Tibial nerve (tissue), 4 donors: ENCODE measurements at places on chromosomes 1 and 21. TPM values are rescaled to one million over a fixed set of nuclear protein-coding genes. Genes with fewer than 3 reads are reported as not detected.

DNA sequence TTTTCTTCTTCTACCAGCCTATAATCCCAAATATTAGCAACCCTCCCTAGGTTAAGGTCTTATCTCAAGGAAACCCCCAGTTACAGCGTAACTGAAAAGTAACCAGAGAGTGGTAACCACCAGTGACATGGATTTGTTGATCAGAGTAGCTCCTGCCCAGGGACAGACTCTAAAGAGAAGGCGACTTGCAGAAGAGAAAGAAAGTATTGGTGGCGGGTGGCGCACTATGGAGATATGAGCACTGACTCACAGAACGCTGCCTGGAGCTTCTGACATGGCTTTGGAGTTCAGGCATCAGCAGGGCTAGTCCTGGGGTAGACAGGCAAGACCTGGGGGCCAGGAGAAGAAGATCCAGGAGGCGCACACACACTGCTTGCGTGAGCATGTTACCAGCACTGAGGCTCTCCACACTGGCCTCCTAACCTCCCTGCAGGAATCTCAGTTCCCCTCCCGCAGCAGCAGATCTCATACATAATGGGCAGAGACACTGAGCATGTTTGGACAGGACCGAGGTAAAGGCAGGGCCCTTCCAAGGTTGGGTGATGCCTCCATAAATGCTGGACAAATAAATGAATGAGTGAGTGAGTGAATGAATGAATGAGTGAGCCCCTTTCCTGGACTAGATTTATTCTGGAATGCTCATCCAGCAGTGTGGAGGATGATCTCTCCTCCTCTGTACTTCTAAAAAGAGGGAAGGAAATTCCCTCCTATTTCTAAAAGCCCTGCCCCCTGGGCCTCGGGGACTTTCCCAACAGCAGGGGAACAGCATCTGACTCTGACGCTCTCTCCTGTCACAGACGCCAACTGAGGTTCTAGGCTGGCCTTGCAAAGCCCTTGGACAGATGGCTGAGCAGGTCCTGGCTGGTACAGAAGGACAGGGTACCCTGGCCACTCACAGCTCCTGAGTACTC is 175.5 kb downstream of the CLIC6 start:
- DNase-seq: peak; percentile 77

GRCh38 chr1:58515794-58516401 is 30.6 kb downstream of the OMA1 start:
- no peak for DNase-seq

GRCh38 chr1:197904126-197904787 is 1.8 kb downstream of the C1orf53 start:
- DNase-seq: no peak

GRCh38 chr1:182113879-182114626 is 52.5 kb upstream of the ZNF648 start:
- DNase-seq: no peak

DNA sequence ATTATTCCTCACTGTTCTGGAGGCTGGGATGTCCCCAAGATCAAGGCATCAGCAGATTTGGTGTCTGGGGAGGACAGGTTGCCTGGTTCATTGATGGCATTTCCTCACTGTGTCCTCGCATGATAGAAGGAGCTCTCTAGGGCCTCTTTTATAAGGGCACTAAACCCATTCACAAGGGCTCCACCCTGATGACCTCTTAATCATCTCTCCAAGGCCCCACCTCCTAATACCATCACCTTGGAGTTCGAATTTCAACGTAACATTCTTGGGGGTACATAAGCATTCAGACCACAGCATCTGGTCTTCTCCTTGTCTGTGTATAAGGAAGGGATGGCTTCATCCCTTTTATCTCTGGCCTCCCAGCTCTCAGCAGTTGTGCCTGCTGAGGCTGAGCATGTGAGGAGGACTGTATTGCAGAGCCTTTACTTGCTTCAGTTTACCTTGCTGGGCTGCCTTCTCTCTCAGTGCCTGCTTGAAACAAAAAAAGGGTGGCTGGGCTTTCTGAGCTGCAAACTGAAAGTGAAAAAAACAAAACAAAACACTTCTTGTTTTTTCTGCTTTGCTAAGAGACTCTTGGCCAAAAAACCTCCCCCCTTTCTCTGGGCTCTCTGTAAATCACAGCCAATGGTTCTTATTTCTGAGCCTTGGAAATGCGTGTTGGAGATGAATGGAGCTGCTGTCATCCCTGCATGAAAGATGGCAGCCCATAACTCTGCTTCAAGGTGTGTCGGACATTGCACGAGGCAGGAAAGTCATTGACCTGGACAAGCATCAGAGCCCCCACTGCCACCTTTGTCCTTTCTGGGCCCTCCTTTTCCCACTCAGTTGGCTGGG is 75.8 kb downstream of the RHOU start:
- no peak for DNase-seq

GRCh38 chr1:118271883-118272282 is 86.9 kb upstream of the SPAG17 start:
- no peak for DNase-seq

GRCh38 chr1:193237381-193237978 is 51.1 kb upstream of the B3GALT2 start:
- DNase-seq: no peak

DNA sequence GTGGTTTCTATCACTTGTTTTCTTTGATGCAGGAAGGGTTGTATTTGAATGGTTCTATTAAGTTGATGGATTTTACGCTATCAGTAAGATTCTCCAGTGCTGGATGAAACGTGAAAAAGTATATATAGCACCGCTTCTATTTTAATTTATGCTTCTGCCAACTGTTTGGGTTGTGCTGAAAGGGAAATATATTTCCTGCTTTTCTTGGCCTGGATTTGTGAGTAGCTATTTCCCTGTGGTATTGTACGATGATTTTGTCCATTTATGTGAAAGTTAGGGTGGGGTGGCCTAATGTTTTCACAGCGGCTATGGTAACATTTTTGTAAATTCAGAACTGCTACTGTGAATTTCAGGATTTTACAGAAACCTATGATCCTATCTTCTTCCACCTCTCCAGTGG is 322 bp downstream of the C1orf162 start:
- no peak for DNase-seq

GRCh38 chr1:15276691-15277446 is 29.8 kb downstream of the FHAD1 start:
- no peak for DNase-seq

DNA sequence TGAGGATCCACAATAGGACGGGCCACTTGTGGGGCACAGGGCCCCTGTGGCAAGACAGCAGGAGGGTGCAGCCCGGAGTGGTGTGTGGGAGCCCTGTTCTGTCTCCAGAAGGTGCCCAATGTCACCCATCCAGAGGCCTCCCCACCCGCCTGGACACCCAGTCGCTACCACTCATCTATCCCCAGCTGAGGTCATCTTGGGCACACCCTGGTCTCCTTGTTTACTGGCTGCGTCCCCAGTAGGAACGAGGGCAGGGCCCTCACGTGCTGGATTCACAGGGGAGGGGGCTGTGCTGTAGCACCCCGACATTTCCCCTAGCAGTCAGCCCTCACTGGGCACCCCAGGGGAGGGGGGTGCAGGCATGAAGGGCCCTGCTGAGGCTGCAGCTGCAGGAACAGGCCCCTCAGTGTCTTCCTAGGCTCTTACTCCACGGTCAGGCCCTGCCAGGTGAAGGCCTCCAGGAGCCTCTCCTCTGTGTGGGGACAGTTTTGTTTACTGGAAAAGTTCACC is 2.3 kb upstream of the TNNT2 start:
- no peak for DNase-seq

DNA sequence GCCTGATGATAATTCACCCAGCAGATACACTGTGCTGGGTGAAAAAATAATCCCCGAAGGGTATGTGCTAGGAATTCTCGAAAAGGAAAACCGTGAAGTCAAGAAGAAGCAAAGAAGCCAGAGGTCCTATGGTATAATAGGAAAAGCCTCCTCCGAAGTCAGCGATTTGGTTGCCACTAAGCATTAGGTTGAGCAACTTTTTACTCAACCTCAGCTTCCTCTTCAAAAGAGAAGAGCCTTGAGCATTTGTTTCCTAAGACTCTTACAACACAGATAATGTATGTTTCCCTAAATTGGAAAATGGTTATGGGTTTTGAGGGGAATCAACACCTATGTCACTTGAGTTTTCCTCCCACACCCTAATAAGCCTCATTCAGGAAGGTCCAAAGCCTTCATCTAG is 21.3 kb upstream of the MNDA start:
- DNase-seq: no peak

DNA sequence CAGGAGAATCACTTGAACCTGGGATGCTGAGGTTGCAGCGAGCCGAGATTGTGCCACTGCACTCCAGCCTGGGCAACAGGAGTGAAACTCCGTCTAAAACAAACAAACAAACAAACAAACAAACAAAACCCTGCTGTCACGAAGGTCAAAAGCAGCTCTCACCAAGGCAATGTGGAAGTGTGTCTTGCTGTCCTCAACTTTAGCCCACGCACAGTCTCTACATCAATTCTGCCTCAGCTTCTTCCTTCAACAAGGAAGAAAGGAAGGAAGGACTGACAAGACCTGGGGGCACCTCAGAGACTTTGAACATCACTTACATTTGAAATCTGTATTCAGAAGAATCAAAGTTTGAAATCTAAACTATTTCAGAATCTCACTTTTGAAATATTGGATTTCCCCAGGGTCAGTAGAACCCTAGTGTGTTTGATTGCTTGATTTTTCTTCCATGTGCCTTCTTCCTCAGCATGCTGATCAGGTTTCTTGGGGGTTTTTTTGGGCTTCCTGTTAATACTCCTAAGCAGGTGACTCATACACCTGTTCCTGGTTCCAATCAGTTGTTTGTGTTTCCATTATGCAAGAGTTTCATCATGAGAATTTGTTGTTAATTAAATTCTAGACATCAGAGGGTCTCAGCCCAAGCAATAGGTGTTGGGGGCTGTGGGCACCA is 6.5 kb upstream of the CSTB start:
- DNase-seq: no peak

DNA sequence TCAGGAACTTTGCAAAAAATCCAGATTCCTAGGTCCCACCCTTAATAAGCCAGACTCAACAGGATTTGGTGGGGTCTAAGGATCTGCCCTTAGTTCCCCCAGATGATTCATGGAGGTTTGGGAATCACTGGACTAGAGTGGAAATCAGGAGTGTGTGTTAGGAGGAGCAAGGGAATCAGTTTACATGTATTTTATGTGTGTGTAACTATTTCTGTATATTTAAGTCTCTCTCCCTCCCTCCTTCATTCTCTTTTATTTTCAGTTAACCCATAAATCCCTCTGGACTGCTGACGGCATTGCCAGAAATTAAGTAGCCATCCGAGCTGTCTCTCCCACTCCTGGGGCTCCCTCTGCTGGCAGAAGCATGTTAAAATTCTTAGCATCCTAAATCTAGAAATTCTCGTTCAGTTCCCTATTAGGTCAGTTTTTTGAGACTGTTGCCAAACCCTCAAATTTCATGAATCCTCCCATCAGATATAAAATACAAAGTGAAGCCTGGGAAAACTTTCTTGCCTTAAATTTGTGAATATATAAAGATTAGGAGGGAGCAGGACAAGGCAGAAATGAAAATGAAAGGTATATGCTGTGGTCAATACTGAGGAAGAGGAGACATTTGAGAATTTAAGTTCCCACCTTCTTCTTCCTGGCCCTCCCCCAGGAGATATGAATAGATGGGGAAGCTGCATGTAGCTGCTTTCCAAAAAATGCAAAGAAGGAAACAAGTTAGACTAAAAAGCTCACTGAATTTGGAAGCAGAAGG is 11.7 kb upstream of the HSD11B1 start:
- DNase-seq: peak; percentile 34

- DNase-seq: no peak
Observed at GRCh38 chr1:61580417-61580816, 144.5 kb downstream of the TM2D1 start.

The KCNJ6 gene
- total RNA-seq: not detected

The AMY2A gene
- total RNA-seq: 1.5 TPM

The ACTL8 gene
- not detected for total RNA-seq

The LIPI gene
- total RNA-seq: not detected
